ENCODE measurements at places on chromosomes 13 and 19.

DNA sequence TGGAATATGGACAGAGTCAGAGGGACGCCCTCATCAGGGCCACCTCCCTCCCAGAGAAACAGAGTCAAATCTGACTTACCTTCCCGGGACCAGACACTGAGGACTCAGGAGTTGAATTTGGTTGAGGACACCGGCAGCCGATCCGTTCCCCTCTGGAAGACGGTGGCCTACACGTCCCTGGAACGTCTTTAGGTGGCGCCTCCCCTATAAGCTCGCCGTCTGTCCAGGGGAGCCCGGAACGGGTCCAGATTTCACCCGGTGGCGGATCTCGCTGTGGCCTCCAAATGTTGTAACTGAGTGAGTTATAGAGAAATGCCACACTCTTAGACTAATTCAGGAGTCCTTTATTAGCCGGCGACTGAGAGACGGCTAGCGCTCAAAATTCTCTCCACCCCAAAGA is 9.0 kb downstream of the TNFSF14 start:
- DNase-seq, result no peak

- DNase-seq, result no peak
Observed at GRCh38 chr19:28487999-28488398, 725.0 kb downstream of the UQCRFS1 start.

DNA sequence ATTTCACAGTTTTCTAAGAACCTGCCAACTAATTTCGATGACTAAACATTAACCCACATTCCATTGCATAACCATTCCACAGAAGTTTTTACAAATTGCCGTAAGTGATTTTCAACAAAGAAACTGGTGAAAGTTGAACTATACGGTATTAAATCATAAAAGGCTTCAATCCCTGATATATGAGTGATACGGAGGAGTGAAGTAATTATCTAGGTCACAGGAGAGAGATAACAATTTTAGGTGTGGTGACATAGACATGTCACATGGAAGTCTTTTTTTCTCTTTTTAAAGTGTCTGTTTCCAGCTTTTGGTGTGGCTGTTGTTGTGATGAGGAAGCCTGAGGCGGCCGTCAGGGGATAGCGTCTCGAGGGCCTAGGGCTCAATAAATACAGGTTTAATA is 29.4 kb downstream of the TBC1D4 start:
- DNase-seq, result no peak

- no peak for DNase-seq
Observed at GRCh38 chr19:41787055-41787454, 9.3 kb upstream of the CEACAM3 start.

All from NCI-H2029 (cell line).